ENCODE measurements at places on chromosomes 7 and 10.

DNA sequence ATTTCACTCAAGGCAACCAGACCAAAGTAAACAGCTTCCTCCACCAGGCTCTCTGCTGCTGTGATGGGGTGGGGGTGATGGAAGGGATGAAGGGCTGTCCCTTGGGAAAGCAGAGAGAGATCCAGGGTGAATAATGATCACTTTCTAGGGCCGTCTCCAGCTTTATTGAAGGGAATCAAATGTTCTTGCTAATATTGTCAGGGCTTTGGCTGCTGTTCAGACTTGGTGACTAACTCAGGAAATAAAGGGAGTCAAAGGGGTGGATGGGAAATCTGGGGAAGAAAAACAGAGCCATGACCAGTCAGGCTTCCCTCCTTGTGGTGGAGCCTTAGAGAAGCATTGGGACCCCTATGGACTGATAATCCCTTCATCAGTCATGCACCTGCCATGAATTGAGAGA, 196.2 kb upstream of the AGK start:
- no peak for DNase-seq

DNA sequence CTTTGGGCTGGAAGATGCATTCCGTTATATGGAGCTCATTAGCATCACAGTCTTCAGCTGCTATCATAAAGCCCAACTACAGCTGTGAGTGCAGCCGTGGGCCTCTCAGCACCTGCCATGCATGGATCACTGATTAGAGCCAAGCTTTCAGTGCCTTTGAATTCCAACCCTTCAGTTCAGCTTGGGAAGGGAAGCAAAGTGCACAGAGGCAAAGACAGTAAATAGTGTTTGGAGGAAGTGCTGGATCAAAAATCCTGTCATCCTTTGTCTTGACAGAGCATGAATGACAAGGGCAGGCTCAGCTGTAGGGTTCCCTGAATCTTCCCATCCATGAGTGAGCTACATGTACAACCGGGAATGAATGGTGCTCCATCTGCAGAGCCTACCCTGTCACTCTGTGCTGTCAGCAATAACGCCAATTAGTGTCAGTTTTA, 153.7 kb downstream of the DNAJB9 start:
- DNase-seq = no peak

GRCh38 chr10:47326306-47326926, 4.2 kb downstream of the GDF2 start:
- DNase-seq = no peak

- DNase-seq = no peak
These were observed 33.0 kb downstream of the MAGI2 start for GRCh38 chr7:79420464-79420863.

DNA sequence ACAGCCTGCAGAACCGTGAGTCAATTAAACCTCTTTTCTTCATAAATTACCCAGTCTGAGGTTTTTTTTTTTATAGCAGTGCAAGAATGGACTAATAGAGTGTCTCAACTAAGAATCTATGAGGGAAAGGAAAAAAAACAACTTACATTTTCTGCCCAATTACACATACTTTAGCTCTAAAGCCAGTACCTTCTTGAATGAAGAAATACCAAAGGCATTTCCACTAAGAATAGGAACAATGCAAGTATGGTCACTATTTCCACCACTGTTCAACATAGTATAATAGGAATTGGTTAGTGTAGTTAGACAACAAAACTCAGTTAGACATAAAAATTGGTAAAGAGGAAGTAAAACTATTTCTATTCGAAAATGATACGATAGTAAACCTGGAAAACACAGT, 37.6 kb downstream of the MICU1 start:
- no peak for DNase-seq

- peak; percentile 98 for DNase-seq
These were observed at the start of gene HOXA1 for GRCh38 chr7:27095897-27096767. Gene HOXA1, minus strand, starts transcription at chr7:27096000. Its CDS starts 88 bp downstream, at chr7:27095912.

GRCh38 chr10:73228247-73228646, 18.8 kb downstream of the DNAJC9 start:
- no peak for DNase-seq

DNA sequence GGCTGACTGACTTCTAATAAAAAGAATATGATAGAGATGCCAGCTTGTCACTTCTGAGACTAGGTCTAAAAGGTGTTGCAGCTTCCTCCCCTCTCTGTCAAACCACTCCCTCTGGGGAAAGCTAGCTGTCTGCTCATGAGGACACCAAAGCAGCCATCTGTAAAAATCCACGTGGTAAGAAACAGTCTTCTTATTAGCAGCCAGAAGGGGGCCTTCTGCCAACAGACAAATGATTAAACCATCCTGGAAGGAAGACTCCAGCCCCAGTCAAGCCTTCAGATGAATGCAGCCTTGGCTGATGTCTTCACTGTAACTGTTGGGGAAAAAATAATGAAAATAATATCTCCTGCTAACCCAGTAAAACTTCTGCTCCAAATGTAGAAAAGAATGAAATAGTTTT, 41.9 kb upstream of the DAGLB start:
- DNase-seq = no peak

GRCh38 chr7:63521-64021, 128.8 kb upstream of the FAM20C start:
- DNase-seq = no peak

- DNase-seq = no peak
These were observed 3.8 kb upstream of the CH25H start for GRCh38 chr10:89210794-89211425.

GRCh38 chr7:101634196-101634717, 5.2 kb upstream of the MYL10 start:
- DNase-seq = no peak

DNA sequence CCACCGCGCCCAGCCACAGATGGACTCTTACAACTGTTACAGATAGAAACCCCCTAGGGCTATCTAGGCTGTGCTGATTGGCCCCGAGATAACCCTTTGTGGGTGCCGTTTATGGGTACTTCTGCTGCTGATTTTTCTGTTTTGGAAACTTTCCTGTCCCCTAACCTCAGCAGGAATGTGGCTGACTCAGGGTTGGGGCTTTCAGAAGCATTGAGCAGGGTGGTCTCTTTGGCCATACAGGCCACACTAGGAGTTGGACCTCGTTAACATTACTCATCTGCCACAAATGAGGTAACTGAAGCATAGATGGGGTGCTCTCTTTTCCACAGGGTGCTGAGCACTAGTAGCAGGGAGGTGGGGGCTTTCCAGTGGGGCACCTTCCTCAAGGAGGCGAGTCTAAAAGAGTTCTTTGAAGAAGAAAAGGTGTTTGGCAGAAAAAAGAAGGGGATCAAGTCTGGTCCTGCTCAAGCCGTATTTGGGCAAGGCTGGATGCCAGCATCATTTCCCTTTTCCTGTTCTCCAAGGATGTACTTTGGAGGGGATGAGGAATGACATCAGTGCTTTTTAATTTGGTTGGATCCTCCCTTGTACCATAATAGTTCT, 6.4 kb downstream of the ZSCAN25 start:
- no peak for DNase-seq

- DNase-seq = peak; percentile 62
These were observed 19.4 kb upstream of the TNS3 start for GRCh38 chr7:47601119-47601880.

DNA sequence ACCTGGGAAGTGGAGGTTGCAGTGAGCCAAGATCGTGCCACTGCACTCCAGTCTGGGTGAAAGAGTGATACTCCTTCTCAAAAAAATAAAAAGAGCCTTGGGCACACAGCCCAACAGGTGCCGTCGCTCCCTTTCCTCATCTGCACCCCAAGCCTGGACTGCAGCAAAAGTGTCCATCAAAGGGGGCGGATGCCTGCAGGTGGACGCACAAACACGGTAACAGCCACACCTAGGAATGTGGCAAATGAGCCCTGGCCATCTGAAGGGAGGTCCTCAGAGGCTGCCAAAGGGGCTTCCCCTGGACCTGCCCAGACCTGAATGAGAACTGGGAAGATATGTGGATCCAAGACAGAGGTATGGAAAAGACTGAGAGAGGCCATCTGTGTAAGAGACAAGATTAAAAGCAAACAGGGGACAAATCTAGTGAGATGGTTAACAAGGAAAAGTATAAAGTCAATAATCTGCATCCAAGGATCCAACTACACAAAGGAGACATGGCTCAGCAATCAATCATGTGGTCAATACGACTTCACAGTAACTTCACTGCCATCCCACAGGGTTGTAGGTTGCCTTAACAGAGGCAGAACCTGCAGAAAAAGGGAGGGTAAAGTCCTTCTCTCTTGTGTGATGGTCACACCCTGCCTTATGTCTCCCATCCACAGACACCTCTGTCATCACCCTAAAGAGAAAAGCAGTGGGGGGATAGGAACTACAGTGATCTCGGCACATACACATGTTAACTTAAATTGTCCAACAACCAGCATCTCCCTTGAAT, 25.4 kb downstream of the DRGX start:
- no peak for DNase-seq

GRCh38 chr7:47153058-47153457, 428.9 kb downstream of the TNS3 start:
- no peak for DNase-seq

- no peak for DNase-seq
These were observed 1.6 kb upstream of the COX19 start for GRCh38 chr7:976901-977325.

DNA sequence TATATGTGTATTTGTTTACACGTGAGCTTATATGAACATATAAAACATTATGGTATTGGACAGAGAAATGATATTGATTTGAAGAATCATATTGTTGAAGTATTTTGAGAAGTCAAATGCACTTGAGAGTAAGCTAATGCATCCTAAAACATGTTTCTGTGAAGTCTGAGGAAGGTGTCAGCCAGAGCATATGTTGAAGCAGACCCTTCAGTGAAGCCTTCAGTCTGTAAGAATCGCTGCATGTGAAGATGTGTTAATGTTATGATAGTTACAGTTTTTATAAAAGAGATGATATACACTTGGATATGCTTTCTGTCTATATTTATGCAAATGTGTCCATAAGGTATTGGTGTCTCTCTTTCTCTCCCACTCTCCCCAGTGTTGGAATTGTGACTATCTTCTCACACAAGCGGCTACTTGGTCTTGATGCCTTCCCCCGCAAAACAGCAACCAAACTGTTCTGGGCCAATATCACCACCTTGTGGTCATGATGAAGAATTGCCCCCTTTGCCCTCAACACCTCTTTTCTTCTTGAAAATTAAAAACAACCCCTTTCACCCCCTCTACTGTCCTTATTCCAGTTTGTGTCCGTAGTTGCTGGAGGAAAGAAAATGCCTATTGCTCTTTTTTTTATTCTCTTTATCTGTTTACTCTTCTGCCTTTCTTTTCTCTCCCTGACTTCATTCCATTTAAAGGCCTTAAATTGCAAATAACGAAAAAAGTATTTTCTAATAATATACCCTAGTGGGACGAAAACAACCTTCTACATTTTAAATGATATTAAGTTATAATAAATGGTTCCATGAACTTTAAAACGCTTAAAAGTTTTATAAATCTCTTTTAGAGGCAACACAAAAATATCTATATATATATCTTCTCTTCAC, 64.9 kb downstream of the IKZF1 start:
- peak; percentile 63 for DNase-seq

DNA sequence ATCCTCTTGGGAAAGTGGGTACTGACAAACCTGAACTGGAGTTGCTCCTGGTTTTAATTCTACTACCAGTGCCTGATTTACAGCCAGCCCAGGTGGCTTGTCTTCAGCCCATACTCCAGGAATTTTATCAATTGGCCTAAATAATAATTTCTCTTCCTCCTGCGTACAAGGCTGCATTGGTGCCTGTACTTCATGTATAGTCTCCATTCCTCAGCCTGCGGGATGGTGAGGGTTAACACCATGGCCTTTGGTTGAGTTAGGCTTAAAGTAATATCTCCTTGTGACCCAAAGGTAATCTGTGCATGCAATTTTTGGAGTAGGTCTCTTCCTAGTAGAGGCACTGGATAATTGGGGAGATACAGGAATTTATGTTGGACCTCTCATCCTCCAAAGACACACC, 5.5 kb upstream of the ZNF117 start:
- no peak for DNase-seq

DNA sequence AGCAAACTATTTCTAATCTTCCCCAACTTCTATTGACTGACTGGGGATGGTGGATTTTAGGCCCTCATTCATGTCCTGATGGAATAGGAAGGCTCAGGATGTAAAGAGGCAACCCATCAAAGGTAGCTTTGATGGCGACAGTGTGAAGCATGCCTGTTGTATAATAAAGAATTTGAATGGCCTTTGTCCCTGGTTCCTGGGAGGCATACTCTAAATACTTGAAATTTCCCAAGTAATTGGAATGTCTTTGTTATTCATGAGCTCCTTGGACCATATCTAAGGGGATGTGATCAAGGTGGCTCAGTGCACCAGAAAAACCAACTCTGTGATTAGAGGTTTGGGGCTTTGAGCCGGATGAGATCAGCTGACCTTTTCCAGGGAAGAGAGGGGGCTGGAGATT, 264.5 kb upstream of the NEBL start:
- DNase-seq = no peak

DNA sequence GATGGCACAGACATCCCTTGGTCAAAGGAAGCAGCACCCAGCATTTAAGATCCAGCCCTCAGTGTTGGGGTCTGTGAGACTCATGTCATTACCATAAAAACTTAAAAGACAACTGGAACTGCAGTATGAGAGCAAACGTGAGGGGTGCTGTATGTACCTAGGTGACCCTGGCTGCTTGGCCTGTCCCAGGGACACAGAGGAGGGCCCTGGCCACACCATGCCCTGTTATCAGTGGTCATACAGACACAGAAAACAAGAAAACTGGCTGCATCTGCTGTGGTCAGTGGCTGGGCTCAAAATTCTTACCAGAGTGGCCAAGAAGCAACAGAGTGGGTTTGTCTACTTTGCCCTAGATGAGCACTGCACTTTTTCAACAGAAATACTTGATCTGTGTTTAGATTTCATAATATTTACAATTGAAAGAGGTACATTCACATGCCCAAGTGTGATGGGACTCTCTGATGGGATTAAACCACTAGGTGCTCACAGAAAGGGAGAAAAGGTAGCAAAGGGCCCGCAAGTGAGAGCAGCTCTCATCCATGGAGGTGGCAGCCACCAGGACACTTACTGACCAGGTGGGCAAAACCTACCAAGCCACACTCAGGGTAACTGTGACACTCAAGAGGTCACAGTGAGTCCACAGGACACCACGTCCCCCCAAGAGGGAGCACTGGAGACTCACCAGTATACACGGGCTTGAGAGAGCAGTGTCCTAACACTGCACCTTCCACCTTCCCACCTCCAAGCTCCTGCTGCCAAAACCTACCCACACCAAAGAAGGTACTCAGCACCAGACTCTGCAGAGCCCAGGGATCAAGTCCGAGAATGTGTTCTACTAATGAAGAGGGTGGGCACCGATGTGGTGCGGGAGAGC, 68.1 kb upstream of the CAMK2B start:
- DNase-seq = no peak

GRCh38 chr7:51349820-51350545, 33.4 kb upstream of the COBL start:
- DNase-seq = no peak

- DNase-seq = no peak
These were observed 67.7 kb upstream of the CC2D2B start for GRCh38 chr10:95840121-95840520.

- DNase-seq = peak; percentile 1
These were observed 13.1 kb upstream of the CAMK2G start for GRCh38 chr10:73887294-73888039.

- no peak for DNase-seq
These were observed 75.9 kb downstream of the FAM204A start for GRCh38 chr10:118266098-118266748.

Data from germinal center (tissue), 1 donor.